ENCODE measurements at places on chromosomes 11 and 22.

DNA sequence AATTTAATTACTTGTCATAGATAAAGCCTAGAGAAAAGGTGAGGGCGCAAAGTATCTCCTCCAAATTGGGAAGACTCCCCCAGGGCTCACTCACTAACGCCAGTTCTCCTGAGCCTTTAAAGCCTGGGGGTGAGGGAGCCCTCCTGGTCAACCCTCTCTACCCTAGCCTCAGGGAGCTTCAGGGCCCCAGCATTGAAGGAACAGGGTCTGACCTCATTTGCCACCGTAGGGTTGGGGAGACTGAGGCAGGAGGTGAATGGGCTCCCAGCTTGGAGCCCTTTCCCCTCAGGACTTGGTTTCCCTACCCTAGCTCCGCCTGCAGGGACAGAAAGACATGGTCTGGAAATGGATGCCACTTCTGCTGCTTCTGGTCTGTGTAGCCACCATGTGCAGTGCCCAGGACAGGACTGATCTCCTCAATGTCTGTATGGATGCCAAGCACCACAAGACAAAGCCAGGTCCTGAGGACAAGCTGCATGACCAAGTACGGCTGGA lies 1.7 kb downstream of the FOLR2 start:
- DNase-seq: no peak

DNA sequence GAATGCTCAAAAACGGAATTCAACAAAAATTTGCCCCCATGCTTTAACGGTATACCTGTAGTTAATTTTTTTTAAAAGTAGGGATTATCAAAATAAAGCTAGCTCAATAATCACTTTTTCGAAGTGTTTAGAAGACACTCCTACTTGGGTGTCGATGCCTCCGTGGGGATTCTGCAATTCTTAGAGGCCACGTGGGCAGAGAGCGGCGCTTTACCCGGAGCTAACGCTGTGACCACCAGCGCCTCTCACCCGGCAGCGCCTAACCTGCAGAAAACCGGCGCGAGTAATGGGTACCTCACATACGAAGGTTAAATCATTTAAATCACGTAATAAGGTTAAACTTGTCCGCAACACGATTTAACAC lies 583 bp downstream of the TAF1D start:
- peak; percentile 58 for DNase-seq

DNA sequence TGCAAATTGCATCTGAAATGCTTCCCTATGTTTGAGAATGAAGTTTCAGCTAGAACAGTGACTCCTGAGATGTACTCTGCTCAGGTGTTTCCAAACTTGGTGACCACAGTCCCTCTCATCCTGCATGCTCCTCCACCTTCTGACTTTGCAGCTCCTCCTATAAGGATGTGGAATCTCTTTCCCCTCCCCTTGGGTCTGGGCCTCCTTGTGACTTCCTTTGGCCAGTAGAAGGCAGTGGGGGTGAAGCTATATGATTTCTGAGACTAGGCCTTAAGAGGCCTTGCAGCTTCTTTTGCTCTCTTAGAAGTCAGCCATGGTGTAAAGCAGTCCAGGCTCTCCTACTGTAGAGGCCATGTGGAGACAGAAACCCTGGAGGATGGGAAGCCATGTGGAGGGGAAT lies 50.7 kb downstream of the CSF2RB start:
- DNase-seq: no peak

DNA sequence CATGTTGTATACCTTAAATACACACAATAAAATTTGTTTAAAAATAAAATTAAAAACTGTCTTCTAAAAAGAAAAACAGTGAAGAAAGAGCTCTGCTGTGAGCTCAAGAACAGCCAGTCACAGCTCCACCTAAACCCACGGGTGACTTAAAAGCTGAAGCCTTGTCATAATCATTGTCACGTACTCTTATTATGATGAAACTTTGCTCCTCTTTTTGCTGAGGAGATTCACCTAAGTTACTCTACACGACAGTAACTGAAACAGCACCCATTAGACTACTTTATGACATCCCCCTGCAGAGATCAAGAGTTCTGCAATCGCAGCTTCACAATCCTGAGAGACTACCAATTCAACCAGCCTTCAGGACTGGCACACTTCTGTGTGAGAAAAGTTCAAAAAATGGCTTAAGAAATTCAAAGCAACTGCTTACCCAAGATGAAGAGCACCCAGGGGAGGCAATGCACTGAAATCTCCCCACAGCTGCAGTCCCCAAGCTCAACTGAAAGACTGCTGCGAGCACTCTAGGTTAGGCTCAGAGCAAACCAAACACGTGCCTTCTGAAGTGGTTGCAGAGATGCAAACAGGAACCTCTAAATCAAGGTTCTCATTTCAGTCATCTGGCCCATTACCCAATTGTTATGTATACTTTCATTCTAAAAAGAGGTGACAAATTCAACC lies at the start of gene JAML:
Gene JAML, minus strand, starts transcription at position 501 of the 678 bp plus-strand sequence. CDS start 10,145 bp downstream, outside the sequence.
- no peak for DNase-seq

GRCh38 chr22:48748113-48748859 lies 1079.4 kb downstream of the BRD1 start:
- DNase-seq: no peak

DNA sequence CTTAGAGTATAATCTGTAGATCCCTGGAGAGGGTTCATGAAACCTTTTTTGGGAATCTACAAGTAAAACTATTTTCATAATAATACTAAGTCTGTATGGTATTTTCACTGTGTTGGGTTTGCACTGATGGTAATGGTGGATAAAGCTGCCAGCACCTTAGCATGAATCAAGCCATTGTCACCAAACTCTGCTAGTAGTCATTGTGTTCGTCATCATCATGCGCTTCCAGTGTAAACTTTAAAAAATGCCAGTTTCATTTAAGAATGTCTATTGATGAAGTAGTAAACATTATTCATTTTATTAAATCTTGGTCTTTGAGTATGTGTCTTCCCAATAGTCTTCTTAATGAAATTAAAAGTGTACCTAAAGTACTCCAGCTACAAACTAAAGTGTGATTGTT lies 15.0 kb downstream of the ALKBH3 start:
- DNase-seq: no peak

GRCh38 chr11:105202844-105203548 lies 63.4 kb upstream of the CARD18 start:
- DNase-seq: no peak

GRCh38 chr11:38272376-38272775 lies 1674.3 kb upstream of the RAG2 start:
- no peak for DNase-seq

DNA sequence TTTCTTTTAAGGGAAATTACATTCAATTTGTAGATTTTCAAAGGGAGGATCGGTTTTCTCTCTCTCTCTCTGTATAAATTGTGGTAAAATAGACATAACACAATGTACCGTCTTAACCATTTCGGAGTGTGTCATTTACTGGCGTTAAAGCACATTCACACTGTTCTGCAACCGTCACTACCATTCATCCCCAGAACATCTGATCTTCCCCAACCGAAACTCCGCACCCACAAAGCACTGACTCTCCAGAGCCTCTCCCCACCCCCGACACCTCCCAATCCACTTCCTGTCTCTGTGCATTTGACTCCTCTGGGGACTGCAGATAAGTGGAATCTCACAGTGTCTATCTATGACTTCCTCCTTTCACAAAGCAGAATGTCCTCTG lies 15.9 kb upstream of the GRAMD4 start:
- DNase-seq: no peak

DNA sequence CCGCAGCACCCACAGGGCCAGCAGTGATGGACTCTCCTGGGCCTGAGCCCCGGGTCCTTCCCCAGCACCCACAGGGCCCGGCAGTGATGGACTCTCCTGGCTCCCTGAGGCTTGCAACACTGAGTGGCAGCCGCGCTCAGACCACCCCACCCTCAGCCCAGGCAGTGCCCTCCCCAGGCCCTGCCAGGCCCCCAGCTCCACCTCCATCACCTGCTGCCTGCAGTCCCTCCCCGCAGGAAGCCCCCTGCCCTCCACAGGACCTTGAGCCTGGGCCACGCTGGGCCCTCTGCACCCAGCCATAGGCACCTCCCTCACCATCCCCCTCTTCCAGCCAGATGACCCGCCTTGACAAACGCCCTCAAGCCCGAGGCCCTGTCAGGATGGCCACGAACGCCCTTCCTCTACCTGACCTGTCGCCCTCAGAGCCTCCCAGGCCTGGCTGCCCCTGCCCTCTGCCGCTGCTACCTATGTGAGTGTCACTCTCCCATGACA lies 11.4 kb downstream of the ALG12 start:
- no peak for DNase-seq

DNA sequence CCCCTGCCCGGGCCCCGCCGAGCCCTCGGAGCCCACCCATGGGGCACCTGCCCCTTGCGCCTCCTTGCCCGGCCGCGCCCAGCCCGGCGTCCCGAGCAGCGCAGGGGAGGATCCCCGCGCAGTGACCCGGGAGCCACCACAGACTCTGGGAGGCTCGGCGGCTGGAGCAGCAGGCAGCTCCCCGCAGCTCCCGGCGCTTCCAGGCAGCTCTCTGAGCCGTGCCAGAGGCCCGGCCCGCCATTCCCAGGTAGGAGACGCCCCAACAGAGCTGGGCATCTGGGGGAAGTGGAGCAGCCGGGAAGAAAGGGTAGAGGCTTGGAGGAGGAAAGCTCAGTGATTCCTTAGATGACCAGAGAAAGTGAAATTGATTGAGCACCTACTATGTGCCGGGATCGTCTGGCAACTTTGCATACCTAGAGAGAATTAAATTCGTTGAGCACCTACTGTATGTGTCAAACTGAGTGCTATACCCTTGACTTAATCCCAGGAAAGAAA lies 670 bp downstream of the RASD2 start:
- DNase-seq: no peak

DNA sequence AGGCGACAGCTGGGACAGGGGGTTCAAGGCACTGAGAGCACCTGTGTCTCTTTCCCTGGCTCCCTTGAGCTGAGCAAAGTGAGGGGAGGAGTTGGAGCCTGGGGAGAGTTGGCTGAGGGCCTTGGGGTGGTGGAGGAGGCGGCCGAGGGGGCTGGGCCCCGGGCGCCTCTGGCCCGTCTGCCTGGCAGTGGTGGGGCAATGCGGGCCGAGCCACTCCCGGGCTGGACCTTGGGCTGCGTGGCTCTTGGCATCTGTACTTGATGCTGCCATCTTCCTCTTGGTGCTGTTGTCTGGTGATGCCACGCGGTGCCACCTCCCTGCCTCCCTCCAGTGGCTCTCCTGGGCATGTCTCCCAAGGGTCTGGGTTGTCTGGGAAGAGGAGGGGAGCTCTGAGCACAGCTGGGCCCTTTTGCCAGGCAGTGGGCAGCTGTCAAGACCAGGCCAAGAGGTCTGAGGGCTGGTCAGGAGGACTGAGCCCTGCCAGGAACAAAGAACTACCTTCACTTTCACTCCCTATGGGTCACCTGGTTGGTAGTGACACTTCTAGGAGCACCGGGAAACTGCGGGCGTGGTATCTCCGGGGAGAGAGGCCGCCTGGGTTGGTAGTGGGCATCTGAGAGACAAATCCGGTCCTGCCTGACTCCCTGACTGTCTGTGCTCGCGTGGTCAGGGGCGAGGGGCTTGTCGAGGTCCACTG lies 1.3 kb downstream of the GRIK4 start:
- DNase-seq: no peak

GRCh38 chr11:61579676-61580270 lies 1.1 kb downstream of the SYT7 start:
- DNase-seq: no peak

DNA sequence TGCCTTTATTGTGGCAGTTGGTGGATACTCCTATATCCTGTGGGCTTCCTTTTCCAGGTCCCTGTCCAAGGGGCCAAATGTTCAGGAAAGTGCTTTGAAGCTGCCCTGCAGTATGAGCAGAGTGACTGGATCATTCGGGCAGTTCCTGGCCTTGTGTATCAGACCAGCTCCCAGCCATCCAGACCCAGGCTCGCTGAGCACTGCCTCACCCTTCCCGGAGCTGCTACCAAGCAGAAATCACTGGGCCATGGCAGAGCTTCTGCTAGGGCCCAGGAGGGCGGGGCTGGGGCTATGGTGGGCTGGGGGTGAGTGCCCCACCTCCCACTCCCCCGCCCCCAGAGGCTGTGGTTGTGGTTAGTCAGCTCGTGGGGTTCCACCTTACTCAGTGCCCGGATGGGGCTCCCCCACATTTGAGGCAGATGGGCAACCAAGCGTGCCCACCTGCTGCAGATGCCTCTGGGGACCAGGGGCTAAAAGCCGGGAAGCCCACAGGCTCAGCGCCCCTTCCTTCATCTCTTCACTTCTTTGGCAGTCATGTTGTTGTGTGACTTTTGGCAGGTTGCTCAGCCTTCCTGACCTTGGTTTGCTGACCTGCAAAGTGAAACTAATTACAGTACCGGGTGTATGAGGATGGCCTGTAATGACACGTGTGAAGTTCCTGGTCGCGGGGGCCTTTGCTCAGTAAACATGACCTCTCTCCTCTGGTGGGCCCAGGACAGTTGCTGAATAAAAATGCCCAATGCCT lies 2.1 kb upstream of the LRRC32 start:
- no peak for DNase-seq

GRCh38 chr11:32162351-32162750 lies 71.5 kb downstream of the RCN1 start:
- DNase-seq: no peak

DNA sequence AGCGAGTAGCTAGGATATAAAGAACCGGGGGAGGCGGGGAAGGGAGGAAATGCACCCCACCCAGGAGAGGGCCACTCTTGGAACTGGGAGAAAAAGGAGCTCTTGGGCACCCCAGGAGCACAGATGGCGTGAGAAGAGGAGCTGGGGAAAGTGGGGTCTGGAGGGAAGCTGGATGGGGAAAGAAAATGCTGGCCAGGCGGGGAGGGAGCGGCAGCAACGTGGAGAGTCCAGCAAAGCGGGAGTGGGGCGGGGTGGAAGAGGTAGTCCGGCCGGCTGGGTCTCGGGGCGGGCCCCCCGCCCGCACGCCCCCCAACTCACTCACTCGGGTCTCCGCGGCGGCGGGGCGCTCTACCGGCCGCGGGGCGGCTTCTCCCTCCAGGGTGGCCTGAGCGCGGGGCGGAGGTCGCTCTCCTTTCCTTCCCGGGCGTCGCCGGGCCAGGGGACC lies 522 bp downstream of the TOB2 start:
- DNase-seq: no peak

- DNase-seq: no peak
Observed at GRCh38 chr11:87466223-87466622, 428.5 kb downstream of the TMEM135 start.

GRCh38 chr11:117670924-117671323 lies 126.1 kb downstream of the DSCAML1 start:
- no peak for DNase-seq

- no peak for DNase-seq
Observed at GRCh38 chr11:36635066-36635862, 37.2 kb upstream of the RAG2 start.

- DNase-seq: no peak
Observed at GRCh38 chr11:59437770-59438169, 1.5 kb downstream of the OR5A1 start.

DNA sequence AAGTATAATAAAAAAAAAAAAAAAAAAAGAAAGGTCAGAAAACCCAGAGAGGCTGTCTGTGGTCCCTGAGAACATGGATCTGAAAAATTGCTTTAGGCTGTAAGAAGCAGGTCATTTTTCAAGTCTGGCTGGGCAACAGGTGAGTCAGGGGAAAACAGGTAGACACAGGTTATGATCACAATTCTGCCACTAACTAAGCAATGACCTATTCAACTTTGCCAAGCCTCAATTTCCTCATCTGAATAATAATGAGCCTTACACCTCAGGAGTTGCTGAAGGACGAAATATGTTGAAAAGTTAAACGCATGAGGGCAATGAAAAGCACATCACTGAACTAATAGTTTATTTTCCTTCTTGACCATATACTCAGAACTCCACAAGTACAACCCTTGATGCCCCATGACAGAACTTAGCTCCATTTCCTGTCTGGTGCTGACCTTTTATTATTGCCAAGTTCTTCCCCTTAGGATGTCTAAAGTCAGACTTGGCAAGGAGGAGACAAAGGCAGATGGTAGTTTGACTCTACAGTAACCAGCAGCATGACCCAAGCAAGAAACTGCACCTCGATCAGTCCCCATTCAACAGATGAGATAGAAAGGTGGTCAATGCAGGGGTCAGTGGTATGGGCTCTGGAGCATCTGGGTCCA lies 93.6 kb downstream of the SYN3 start:
- DNase-seq: no peak
